ENCODE measurements at places on chromosomes 7 and 10. TPM values are rescaled to one million over a fixed set of nuclear protein-coding genes. Genes with fewer than 3 reads are reported as not detected.

The FKBP6 gene
- not detected for polyA plus RNA-seq

The SLC26A5 gene
- 0.06 TPM for polyA plus RNA-seq

The FOXP2 gene
- 2.5 TPM for polyA plus RNA-seq

The VSTM2A gene
- polyA plus RNA-seq = not detected

The LLCFC1 gene
- polyA plus RNA-seq = not detected

The SAMD9 gene
- polyA plus RNA-seq = 25.2 TPM

The COBL gene
- 3.6 TPM for polyA plus RNA-seq
